ENCODE measurements at places on chromosomes 2 and 18. TPM values are rescaled to one million over a fixed set of nuclear protein-coding genes. Genes with fewer than 3 reads are reported as not detected.
A peak's percentile ranks its signal among the peaks of the same experiment; 100 is the strongest.

CSRNP3 gene
- total RNA-seq: 3.4 TPM

ANKRD30B gene
- total RNA-seq: 2.7 TPM

MC4R gene
- total RNA-seq: not detected

MDH1 gene
- 129 TPM for total RNA-seq

GKN2 gene
- total RNA-seq: not detected

NGEF gene
- 1.1 TPM for total RNA-seq

CCDC150 gene
- total RNA-seq: 19.7 TPM

FAM124B gene
- 1.2 TPM for total RNA-seq

MATN3 gene
- total RNA-seq: 1.1 TPM

ERICH2 gene
- not detected for total RNA-seq

NEU2 gene
- total RNA-seq: not detected

REG3A gene
- total RNA-seq: not detected

EN1 gene
- total RNA-seq: 0.63 TPM

BBS5 gene
- 7.3 TPM for total RNA-seq

GRCh38 chr2:195562570-195563566 lies 94.2 kb upstream of the SLC39A10 start:
- DNase-seq: peak; percentile 40

- DNase-seq: no peak
These were observed 302.2 kb downstream of the CNTNAP5 start for GRCh38 chr2:124327303-124327702.

DNA sequence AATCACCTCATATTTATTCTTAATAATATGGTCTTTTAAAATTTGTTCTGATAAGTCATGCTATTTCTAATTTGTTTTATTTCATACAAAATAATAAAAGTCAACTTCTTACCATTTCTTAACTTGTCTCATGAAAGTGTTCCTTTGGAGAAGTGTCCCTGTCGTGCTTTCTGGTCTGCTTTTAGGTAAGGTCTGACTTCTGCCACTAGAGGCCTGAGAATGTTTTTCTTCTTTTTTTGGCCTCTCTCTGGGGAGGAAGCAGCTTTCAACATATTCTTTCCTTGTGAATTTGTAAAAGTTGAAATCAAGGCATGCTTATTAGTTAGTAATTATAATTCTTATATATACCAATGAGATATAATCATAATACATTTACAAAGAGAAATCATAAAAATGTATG lies 39.4 kb downstream of the MAP2 start:
- no peak for DNase-seq

DNA sequence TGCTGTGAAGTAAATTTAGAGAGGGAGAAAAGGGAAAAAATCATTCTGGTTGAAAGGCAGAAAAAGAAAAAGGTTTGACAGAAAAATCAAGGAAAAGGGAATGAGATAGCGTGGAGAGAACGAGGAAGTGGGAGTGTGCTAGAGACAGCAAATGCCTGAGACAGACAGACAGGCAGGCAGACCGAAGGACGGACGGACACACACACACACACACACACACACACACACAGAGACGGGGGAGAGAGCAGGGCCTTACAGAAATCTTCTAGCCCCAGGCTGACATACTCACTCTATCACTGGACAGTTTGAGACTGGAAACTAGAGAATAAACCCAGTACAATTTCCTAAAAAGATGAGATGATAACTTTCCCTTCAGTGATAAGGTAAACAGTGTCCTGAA lies 238.4 kb downstream of the ZNF521 start:
- DNase-seq: no peak

GRCh38 chr2:112644933-112645309 lies 818 bp upstream of the SLC20A1 start:
- no peak for DNase-seq

DNA sequence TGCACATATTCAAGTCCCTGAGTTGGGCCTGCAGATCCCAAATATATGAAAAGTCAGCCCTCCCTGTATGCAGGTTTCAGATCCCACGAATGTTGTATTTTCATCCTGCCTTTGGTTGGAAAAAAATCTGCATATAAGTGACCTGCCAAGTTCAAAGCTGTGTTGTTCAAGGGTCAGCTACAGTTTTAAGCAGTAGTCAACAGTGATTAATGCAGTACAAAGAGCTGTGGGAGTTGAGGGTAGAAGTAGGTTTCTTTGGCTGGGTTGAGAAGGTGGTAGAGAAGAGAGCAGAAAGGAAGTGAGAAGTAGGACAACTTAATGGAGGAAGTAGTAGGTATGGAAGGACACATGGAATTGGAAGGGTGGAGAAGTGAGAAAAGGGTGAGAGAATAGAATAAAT lies 127.9 kb downstream of the ANKRD44 start:
- no peak for DNase-seq

- DNase-seq: peak; percentile 83
These were observed 2.8 kb downstream of the NCKAP1 start for GRCh38 chr2:183035298-183035953.

DNA sequence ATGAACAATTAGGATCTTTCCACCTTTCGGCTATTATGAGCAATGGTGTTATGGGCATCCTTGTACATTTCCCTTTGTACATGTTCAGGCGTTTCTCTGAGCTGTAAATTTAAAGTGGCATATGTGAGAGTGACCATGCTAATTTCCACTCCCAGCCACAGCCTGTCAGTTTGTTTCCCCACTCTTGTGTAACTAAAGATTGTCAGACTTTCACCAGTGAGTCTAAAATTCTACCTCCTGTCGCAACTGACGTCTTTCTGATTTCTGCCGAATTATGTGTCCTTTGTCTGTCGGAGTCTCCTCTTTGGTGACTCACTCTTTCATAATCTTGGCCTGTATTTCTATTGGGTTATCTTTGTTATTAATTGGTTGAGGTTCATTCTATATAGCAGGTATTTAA lies 50.7 kb downstream of the TRAPPC12 start:
- DNase-seq: peak; percentile 53

DNA sequence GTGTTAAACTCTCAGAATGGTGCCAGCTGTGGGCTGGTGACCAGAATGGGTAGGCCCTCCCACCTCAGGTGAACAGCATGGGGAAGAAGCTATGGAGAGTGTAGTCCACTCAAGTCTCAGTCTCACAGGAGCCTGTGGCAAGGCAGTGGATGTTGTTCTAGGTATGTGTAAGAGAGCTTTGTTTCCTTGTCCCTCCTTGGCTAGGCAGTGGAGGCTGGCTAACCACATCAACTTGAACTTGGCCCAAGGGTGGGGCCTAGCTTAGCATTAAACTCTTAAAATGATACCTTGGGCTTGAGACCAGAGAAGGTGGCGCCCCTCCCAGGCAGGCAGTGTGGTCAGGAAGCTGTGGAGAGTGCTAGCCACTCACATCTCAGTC lies 53.2 kb upstream of the SLC4A10 start:
- no peak for DNase-seq

DNA sequence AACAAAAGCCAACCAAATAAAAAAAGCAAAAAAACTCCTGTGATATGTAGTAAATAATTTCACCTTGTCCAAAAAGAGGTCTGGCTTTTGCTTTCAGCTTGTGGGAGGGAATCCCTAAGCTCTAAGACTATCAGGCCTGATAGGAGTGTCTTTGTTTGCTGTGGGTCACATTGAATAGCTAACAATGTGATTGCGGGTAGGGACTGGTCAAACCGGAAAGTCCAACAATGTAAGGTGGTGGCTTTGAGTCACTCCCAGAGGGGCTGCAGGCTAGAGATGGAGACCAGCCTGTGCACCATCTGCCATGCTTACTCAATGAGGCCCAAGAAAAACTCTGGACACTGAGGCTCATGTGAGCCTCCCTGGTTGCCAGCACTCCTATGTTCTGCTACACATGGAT lies 192.9 kb downstream of the TFCP2L1 start:
- DNase-seq: no peak

GRCh38 chr18:35993013-35993412 lies 20.5 kb downstream of the RMP24 start:
- no peak for DNase-seq

DNA sequence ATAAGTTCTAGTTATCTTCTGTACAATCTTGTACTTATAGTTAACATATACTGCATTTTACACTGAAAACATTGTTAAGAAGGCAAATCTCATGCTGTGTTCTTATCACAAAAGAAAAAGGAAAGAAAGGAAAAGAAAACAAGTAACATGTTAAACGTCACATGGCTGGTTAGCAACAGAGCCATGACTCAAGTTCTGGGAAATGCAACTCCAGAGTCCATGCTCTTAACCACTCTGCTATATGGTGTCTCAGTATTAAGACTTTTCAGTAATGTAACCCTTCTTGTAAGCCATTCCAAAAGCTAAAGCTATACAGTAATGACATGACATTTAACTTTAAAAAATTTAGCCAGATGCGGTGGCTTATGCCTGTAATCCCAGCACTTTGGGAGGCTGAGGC lies 181.4 kb downstream of the BARD1 start:
- DNase-seq: no peak

DNA sequence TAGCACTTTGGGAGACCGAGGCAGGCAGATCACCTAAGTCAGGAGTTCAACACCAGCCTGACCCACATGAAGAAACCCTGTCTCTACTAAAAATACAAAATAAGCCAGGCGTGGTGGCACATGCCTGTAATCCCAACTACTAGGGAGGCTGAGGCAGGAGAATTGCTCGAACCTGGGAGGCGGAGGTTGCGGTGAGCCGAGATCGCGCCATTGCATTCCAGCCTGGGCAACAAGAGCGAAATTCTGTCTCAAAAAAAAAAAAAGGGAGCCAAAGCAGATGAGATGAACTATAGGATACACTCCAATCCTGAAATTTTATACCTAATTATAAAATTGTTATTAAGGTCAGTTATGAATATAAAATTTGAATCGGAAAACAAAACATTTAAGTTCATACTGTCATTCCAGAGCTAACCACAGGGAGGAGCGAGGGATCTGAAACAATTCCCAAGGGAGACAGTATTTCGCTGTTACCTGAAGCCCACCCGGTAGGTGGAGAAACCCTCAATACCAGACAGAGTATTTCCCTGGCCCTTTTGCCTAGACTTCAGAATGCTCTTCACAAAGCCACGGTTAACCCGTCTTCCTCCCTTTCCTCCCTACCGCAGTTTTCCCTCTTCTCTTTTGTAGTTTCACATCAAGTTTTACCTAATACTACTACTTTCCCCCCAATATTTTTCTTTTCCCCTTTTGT lies 1.4 kb downstream of the PPM1G start:
- peak; percentile 70 for DNase-seq

DNA sequence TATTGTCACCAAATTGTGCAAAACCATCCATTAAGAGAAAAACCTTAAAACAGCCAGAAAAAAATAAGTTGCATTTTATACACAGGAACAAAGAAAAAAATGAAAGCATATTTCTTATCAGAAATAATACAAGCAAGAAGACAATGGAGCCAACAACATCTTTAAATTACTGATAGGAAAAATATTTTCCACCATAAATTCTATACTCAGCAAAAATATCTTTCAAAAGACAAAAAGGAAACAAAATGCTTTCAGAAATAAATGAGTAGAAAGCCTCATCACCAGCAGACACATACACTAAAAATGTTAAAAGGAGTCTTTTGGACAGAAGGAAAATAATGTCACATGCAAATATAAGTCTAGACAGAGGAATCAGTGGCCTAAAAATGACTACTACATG lies 106.4 kb upstream of the TRIB2 start:
- DNase-seq: no peak

DNA sequence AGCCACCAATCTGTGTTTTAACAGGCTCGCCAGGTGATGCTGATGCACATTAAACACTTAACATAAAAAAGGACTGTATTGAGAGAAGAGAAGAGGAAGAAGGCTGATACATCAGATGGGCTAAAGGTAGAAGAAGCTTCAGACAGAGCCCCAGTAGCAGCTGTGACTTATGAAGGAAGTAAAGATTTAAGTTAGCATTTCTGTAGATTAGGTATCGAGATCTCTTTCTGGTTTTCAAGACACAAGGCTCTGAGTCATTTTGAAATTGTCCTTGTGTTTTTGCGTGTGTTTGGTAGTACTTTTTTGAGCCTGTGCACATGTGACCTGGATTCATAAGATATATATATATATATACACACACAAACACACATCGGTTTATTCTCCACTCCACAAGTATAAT lies 40.6 kb upstream of the GCFC2 start:
- DNase-seq: no peak

GRCh38 chr2:46239847-46240181 lies 57.4 kb upstream of the EPAS1 start:
- no peak for DNase-seq

- no peak for DNase-seq
These were observed 113.6 kb downstream of the MCFD2 start for GRCh38 chr2:46801731-46802664.

DNA sequence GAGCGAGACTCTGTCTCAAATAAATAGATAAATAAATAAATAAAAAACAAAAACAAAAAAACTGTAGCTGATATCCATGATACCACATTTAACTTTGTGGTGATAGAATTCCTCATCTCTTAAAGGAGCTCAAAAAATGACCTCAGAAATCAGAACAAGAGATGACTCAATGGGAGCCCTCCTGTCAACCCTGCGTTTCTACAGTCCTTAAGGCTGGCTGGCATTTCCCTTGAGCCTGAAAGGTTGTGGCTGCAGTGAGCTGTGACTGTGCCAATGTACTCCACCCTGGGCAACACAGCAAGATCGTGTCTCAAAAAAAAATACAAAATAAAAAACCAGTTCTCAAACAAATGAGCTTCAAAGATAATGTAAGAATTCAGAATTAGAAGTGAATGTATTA lies 40.4 kb downstream of the CHST9 start:
- no peak for DNase-seq

- no peak for DNase-seq
These were observed 136.1 kb downstream of the DNAH6 start for GRCh38 chr2:84652431-84652830.

- no peak for DNase-seq
These were observed 160.4 kb downstream of the HDAC4 start for GRCh38 chr2:239240414-239240881.

- DNase-seq: peak; percentile 67
These were observed at the start of gene IL18R1 for GRCh38 chr2:102355526-102356380. Gene IL18R1, plus strand, starts transcription at chr2:102355796. Its CDS starts 6,865 bp downstream, at chr2:102362661.

- DNase-seq: no peak
These were observed 99.6 kb upstream of the RIOK3 start for GRCh38 chr18:23353459-23353858.

DNA sequence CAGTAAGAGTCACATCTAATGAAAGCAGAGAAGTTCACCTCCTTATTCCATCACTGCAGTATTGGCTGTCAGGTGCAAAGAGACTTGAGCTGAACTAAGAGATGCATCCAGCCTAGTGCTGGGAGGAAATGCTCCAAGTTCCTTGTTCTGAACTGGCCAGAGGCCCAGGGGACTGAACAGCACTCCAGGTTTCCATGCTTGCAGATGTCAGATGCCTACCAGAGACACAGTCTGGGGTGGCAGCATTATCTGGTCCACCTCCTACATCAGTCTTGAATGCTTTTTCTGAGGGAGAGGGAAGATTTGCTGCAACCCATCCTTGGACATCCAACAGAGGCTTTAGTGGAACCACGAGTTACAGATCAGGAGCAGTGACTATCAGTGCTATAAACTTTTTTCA lies 331.3 kb downstream of the CYRIA start:
- DNase-seq: no peak

GRCh38 chr2:16348821-16349515 lies 316.7 kb downstream of the CYRIA start:
- no peak for DNase-seq
